ENCODE measurements at places on chromosomes 7 and 10. TPM values are rescaled to one million over a fixed set of nuclear protein-coding genes. Genes with fewer than 3 reads are reported as not detected.
A peak's percentile ranks its signal among the peaks of the same experiment; 100 is the strongest.

DNA sequence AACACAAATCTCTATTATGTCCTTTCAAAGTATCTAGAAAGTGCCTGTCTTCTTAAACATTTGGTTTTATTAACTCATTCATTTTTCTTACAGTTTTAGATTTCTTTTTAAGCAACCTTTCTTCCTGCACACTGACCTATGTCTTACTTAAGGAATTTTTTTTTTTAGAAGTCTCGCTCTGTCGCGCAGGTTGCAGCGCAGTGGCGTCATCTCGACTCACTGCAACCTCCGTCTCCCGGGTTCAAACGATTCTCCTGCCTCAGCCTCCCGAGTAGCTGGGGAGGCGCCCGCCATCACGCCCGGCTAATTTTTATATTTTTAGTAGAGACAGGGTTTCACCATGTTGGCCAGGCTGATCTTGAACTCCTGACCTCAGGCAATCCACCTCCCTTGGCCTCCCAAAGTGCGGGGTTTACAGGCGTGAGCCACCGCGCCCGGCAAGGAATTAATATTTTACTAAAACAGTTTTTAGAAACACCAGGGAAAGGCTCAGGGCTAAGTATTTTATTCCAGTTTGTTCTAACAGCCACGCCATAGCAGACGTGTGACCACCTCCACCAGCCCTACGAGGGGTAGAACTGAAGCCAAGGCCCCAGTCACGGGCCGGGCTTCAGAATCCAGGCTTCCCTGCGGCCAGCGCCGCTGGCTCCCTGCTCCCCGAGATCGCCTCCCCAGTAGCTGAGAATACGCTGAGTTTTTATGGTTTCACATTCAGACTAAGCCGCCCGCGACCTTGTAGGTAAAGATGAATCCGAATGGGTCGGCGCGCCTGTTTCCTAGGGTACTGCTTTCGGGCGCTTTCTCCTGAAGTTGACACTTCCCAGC is 941 bp upstream of the LUC7L2 start:
- peak; percentile 40 for DNase-seq

- no peak for DNase-seq
Measured at GRCh38 chr7:132078891-132079735, 497.2 kb downstream of the PLXNA4 start.

DNA sequence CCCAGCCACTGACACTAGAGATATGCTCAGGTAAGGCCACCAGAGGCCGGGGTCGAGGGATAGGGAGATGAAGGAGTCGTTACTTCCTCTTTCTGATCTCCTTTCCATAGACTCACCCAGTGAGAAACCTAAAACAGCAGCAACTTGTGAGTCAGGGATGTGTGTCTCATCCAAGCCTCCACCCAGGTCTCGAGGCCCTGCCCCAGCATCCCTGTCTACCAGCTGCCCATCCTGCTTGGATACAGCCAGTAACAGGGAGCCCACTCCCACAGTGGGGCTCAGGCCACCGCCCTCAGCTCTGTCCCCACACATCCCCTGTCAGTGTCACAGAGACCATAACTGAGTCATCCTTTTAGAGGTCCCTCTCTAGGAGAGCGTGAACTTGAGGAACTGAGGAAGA is 49.6 kb upstream of the CHST15 start:
- DNase-seq: no peak

DNA sequence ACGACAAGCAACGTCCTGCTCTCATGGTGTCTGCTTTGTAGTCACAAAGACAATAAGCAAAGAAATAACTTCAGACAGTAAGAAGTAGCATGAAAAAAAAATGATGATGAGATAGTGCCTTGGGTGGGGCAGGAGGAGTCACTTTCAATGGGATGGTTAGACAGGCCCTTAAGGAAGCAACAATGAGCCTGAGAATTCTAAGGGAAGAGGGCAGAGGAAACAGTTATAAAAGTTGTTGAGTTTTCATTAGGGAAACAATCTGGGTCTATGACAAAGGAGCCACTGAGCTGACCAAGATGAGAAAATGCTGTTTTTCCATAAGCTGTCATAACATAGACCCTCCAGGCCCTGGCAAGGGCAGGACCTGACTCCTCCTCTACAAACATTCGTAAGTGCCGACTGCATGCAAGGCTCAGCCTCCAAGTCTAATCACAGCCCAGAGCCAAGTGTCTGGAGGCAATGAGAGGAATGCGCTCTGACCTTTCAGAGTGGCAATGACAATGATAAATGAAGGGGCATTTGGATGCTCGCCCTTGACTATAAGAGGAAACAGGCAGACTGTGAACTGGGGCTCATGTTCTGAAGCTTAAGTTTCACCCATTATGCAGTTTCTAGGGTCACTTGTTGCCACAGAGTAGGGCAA is 43.7 kb downstream of the PPP1R3C start:
- peak; percentile 93 for DNase-seq

DNA sequence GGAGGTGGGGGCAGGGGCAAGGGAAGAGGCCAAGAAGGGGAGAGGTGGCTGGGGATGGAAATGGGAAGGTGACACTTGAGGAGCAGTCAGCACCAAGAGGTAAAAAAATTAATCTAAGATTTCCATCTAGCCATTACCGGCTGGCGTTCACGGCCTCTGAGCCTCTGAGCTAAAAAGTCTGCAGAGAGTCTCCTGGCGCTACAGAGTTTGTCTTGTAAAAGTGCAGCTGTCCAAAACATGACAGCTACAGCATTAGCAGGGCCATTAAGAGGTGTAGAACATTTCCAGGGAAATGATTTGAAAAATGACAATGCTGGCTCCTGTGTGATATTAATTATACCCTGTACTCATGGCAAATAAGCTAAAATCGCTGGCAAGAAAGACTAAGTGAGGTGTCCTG is 167.6 kb downstream of the LRMDA start:
- DNase-seq: no peak

GRCh38 chr7:16685535-16685934 is 39.6 kb downstream of the BZW2 start:
- DNase-seq: no peak

DNA sequence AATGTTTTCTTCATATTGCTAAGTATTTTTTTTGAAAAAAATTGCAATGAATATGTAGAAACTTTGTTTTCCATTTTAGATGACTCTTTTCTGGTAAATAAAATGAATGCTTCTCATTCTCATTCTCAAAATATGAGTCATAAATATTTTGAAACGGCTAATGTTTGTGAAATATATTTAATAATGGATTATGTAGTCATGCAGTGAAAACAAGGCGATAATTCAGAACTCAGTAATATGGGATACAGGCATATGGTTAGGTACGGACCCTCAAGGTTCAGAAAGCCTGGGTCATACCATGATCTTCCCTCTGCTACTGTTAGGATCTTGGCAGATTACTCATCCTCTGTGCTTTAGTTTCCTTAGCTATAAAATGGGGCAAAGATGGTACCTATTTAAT is 46.2 kb upstream of the SLC39A12 start:
- no peak for DNase-seq

- no peak for DNase-seq
Measured at GRCh38 chr10:110073896-110074295, 66.1 kb downstream of the ADD3 start.

DNA sequence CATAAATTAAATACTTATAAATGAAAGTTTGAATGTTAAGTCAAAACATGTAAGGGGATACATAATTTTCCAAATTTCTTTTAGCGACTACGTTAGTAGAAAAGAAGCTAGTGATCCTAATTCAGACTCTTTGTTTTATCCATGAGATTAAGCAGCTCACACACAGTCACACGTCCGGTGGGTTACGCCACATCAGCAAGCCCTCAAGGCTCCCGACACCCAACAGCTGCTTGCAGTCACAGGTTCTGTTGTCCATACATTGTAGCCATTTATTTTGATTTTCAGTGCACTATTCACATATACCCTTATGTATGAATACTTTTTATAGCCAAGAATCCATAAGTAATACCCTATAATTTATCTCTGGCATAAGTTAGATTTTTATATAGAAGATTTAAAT is 39.5 kb downstream of the XRCC2 start:
- no peak for DNase-seq

DNA sequence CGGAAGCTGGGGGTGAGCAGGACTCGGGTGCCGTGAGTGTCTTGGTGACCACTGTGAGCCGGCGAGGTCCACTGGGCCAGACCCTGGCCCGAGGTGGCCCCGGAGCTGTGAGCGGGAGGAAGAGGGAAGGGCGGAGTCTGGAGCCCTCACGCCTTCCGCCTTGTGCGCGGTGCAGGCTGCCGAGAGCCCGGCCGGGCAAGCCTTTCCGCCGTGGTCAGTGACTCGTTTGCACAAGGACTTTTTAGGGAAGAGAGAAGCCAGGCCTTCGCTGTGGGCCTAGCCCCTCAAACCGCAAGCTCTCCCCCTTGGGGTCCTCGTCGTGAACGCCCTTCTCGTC is 40.9 kb upstream of the ZNF32 start:
- DNase-seq: peak; percentile 51

- no peak for DNase-seq
Measured at GRCh38 chr7:18806177-18806576, 310.6 kb downstream of the HDAC9 start.

- DNase-seq: peak; percentile 50
Measured at GRCh38 chr10:103666087-103666761, 172.7 kb downstream of the NEURL1 start.

- DNase-seq: no peak
Measured at GRCh38 chr7:54037873-54038272, 504.3 kb upstream of the VSTM2A start.

- no peak for DNase-seq
Measured at GRCh38 chr10:15787426-15787825, 67.7 kb upstream of the ITGA8 start.

DNA sequence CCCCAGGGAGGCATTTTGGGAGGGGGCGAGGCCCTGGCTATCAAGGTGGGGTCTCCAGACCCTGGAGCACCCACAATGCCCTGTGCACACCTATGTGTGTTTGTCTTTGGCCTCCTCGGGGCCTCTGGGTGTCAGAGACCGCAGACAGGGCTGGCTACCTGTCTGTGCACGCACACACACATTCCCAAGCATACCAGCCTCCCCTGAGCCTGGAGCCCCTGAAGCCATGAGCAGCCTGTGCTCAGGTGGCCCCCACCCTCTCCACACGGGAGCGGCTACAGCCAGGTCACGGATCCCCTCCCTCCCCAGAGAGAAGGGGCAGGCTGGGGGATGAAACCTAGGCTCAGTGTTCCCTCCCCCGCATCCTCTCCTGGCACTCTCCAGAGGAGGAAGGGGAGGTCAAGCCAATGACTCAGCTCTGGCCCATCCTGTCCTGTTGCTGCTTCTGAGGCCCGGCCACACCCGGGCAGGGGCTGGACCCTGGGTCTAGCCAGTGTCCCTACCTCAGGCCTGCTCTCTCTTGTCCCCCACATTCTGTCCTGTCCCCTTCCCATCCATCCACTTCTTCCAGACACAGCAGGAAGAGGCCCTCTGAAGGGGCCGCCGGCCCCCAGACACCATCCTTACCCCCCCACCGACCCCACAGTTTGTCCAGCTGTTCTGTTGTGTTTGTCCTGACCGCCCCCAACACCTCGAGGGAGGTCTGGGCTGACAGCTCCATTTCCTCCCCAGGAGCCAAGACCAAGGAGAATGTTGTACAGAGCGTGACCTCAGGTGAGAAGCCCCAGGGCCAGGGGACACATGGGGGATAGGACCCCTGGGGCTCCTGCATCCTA is 720 bp downstream of the SNCG start:
- peak; percentile 69 for DNase-seq

- DNase-seq: no peak
Measured at GRCh38 chr7:91198371-91198770, 65.9 kb upstream of the FZD1 start.

DNA sequence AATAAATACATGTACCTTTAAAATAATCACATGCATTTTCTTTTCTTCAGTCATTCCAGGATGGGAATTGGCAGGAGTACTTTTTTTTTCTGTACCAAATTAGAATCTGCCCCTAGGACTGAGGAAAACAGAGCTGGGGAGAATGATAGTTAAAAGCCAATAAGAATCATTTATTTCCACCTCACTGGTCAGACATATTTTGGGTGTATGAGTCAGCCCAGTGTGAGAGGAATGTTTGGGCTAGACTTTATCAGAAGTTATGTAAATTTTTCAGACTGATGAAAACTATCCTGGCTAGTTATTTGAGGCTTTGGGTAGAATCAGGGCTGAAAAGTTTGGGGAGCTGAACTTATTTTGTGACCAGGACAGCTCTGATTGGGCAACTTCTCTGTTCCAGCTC is 303.1 kb upstream of the NPSR1 start:
- DNase-seq: peak; percentile 95

GRCh38 chr7:137547485-137547884 is 204.0 kb upstream of the PTN start:
- DNase-seq: no peak

DNA sequence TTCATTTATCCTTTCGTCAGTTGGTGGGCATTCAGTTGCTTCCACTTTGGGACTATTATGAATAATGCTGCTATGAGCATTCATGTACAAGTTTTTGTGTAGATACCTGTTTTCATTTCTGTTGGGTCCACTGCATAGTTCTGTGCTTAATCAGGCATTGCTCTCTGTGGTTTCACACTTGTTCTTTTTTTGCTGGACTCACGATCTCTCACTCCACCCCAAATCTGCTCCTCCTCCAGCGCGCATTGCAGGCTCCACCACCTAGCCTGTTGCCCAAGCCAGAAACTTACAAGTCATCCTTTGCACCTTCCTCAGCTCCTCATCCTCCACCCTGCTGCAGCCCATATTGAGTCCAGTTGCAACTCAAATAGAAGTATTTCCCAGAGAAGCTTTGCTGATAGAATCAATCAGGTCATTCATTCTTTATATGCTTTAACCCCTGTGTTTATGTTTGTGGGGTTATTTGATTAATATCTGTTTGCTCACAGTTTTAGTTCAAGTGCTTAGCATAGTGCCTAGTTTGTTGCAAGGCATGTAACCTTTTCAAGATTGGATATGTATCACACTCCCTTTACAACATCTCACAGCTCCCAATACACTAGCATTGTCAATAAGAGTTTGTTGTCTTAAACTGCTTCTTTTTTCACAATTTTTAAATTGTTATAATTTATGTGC is 16.6 kb upstream of the AFAP1L2 start:
- DNase-seq: no peak

DNA sequence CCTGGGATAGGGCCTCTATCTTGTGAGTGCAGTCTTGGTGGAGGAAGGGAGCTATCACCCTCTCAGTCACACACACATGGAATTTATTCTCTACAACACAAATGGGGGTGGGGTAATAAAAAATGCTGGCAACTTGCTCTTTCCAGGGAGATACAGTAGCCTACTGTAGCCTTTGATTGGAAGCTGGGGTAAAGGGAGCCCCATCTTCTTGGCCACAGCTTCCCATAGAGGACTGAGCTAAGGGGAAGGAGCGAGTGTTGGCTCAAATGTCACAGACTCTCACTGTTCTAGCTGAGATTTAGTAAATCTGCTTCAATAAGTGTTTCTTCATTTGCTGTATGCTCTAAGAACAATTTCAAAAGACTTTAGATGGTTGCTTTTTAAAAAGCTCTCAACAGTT is 222.2 kb upstream of the CXCL12 start:
- DNase-seq: no peak

GRCh38 chr7:157507987-157508386 is 171.2 kb downstream of the DNAJB6 start:
- no peak for DNase-seq

SEMA4G gene
- total RNA-seq: 0.84 TPM

MPLKIP gene
- 80.3 TPM for total RNA-seq

ACTL6B gene
- not detected for total RNA-seq

GPC2 gene
- 2.5 TPM for total RNA-seq

SEPHS1 gene
- 60.7 TPM for total RNA-seq

LIPK gene
- total RNA-seq: not detected

MCM10 gene
- 20.7 TPM for total RNA-seq

LRWD1 gene
- total RNA-seq: 33.5 TPM

CLDN3 gene
- total RNA-seq: not detected

LRRC4 gene
- total RNA-seq: not detected

UBN2 gene
- 3.6 TPM for total RNA-seq

LMBR1 gene
- total RNA-seq: 54.8 TPM

FAM25G gene
- total RNA-seq: not detected

TEX47 gene
- not detected for total RNA-seq

TRIM50 gene
- total RNA-seq: not detected

SPDYE5 gene
- total RNA-seq: not detected

VSTM4 gene
- total RNA-seq: 0.12 TPM

Data from RPMI7951 (cell line).